Stimulated activated CD8-positive, alpha-beta memory T cell treated with anti-CD3 and anti-CD28 coated beads, Interleukin-4, amount 100 ng/mL, for 1 hour (primary cell): ENCODE measurements at places on chromosomes 12 and 14.
A peak's percentile ranks its signal among the peaks of the same experiment; 100 is the strongest.

- no peak for DNase-seq
These were observed 8.8 kb upstream of the TRAF3 start for GRCh38 chr14:102768223-102769048.

DNA sequence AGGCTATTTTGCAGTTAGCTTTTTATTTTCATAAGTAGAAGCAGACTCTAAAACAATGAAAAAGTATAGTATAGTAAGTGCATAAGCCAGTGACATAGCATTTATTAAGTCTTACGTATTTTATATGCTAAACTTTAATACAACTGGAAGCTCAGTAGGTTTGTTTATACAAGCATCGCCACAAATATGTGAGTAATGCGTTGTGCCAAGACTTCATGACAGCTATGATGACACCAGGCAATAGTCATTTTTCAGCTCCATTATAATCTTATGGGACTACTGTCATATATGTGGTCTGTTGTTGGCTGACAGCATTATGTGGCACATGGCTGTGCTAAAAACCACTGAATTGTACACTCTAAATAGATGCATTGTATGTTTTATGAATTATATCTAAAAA lies 40.3 kb downstream of the SLC38A2 start:
- DNase-seq: no peak

- peak; percentile 65 for DNase-seq
These were observed 8.9 kb downstream of the VAMP1 start for GRCh38 chr12:6461401-6462233.

DNA sequence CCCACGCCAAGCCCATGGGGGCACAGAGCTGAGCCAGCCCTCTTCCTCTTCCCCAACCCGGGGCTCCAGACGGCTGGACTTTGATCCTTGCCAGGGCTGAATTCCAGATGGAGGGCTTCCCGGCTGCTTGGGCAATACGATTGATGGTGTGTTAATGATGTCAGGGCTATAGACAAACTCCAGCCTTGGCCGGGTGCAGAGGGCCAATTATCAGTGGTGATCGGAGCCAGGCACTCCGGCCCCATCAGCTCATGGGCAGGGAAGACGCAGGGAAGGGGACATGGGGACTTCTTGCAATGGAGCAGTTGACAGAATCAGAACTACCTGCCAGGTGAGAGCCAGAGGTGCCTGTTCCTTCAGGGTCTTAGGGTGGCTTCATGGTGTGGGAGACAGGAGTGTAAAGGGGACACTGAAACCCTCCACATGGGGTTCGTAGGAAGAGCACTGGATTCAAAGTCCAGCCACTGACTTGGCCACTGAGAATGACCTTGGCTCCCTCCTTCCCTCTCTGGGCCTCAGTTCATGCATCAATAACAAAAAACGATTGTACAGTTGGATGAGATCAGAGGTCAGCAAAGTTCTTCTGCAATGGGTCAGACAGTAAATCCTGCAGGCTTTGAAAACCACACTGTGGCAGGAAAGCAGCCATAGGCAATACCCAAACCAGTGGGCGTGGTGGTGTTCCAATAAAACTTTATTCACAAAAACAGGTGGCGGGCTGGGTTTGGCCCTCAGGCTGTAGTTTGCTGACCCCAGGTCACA lies 333.7 kb downstream of the MED13L start:
- no peak for DNase-seq

DNA sequence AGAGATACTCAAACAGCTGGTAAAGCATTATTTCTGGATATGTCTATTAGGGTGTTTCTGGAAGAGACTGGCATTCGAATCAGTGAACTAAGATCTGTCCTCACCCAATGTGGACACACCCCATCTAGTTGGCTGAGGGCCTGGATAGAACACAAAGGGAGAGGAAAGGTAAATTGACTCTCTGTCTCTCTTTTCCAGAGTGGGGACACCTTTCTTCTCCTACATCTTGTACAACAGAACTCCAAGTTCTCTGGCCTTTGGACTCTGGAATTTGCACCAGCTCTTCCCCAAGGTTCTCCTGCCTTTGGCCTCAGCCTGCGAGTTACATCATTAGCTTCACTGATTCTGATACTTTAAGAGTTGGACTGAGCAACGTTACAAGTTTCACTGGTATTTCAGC lies 1253.9 kb downstream of the SLC16A7 start:
- no peak for DNase-seq

DNA sequence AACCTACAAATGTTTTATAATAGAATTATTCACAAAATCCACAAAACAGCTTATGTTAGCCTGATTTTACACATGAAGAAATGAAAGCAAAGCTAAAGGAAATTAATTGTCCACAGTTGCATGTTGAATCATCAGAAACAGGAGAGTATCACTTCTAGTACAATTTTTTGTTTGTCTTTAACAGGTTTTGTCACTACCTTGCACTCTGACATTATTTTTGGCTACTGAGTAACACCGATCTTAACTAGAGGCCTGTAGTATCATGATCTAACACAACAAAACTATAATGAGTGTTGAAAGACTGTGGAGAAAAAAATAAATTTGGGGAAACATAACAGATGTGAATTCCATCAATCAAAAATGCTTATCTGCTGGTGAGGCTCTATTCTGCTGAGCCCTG lies 60.1 kb downstream of the TAOK3 start:
- DNase-seq: no peak

- no peak for DNase-seq
These were observed 32.9 kb downstream of the FIGNL2 start for GRCh38 chr12:51815571-51815970.

GRCh38 chr14:68124979-68125731 lies 305.6 kb downstream of the RAD51B start:
- DNase-seq: no peak

GRCh38 chr12:22974865-22975264 lies 349.9 kb downstream of the ETNK1 start:
- no peak for DNase-seq

DNA sequence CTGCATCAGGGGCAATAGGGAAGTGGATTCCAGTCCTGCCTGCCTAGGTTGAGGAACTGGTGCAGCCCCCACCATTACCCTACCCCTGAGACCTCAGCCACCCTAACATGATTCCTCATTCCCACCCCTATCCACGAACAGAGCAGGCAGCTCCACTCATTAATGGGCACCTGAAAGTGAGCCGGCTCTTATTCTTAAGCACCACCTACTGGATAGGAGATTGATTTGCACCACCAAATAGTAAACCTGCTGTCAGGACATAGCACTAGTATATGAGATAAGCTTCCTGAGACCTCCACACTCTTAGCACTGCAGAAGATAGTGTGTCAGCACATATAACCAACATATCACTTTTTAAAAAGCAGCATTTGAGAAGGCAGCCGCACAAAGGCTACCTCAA lies 573.2 kb downstream of the SOX5 start:
- DNase-seq: no peak
